ENCODE measurements at places on chromosomes 11 and 22.

- no peak for DNase-seq
Observed at GRCh38 chr11:101096036-101096704, 33.4 kb downstream of the PGR start.

- DNase-seq, result no peak
Observed at GRCh38 chr11:102967497-102967896, 12.0 kb upstream of the MMP13 start.

- no peak for DNase-seq
Observed at GRCh38 chr11:72661486-72661885, 12.7 kb downstream of the PDE2A start.

DNA sequence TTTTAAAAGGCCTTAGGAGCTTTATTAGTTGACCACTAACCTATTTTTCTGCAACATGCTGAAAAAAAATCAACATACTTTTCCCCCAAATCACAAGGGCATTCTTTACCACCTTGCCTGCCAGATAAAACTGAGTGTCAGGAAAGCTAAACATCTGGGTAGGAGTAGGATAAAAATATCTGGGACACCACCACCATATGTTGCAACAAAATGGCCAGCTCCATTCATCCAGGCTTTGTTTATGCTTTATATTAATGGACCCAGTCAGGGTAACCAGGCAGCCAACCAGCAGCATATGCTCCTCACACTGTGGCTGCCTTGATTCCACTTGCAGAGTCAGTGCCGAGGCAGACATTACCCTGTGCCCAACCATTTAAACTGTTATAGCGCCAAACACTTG is 1024.5 kb downstream of the LRRC4C start:
- DNase-seq, result peak; percentile 61

DNA sequence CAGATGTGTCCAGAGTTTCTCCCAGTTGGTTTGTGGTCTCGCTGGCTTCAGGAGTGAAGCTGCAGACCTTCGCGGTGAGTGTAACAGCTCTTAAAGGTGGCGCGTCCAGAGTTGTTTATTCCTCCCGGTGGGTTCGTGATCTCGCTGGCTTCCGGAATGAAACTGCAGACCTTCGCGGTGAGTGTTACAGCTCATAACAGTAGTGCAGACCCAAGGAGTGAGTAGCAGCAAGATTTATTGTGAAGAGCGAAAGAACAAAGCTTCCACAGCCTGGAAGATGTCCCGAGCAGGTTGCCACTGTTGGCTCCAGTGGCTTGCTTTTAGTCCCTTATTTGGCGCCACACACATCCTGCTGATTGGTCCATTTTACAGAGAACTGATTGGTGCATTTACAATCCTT is 1.8 kb upstream of the PGA3 start:
- no peak for DNase-seq

DNA sequence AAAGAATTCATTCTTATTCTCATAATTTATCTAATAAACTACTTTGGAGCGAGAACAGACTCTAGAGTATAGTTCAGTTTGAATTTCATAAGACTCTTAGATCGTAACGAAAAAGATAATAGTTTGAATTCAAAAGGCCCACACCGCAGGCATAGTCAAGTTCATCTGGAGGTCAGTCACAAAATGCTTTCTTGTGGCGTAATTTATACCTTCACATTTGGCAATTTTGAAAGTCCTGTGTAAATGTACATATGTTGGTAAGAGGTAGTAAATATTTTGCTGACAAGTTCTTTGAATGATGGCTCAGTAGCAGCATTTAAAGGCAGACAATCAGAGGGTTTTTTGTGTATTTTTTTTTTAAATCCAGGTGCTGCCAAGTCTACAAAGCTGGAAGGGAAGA is 88.1 kb downstream of the TEAD1 start:
- DNase-seq, result no peak

- DNase-seq, result peak; percentile 57
Observed at GRCh38 chr22:46730568-46731245, 7.3 kb downstream of the CERK start.

GRCh38 chr11:61140416-61140815 is 20.8 kb downstream of the VPS37C start:
- no peak for DNase-seq

GRCh38 chr11:32231909-32232493 is 141.1 kb downstream of the RCN1 start:
- peak; percentile 65 for DNase-seq

- no peak for DNase-seq
Observed at GRCh38 chr11:24206511-24206910, 290.3 kb upstream of the LUZP2 start.

- DNase-seq, result no peak
Observed at GRCh38 chr11:57940044-57940756, 83.5 kb upstream of the OR9Q1 start.

GRCh38 chr22:24952837-24953383 is 394 bp downstream of the KIAA1671 start:
- DNase-seq, result peak; percentile 71

- DNase-seq, result no peak
Observed at GRCh38 chr11:114782650-114783310, 104.5 kb downstream of the NXPE2 start.

DNA sequence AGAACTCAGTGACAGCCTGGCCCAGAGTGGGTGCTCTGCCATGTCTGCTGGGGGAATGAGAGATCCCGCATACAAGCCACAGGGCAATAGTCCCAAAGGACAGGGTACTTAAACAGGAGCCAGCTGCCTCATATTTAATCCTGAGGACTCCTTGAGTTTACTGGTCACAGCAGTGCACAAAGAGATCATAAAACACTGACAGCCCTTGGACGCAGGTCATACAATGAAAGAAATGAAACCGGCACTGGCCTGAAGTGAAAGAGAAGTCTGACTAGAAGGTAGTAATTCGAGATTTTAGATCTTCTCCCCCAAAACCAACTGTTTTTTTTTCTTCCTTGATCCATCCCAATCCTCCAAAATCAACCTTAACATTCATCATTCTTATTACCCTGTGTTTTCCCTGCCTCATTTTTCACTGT is 299.8 kb upstream of the SYN3 start:
- peak; percentile 81 for DNase-seq

GRCh38 chr11:18492888-18493287 is 33.9 kb downstream of the TSG101 start:
- no peak for DNase-seq

DNA sequence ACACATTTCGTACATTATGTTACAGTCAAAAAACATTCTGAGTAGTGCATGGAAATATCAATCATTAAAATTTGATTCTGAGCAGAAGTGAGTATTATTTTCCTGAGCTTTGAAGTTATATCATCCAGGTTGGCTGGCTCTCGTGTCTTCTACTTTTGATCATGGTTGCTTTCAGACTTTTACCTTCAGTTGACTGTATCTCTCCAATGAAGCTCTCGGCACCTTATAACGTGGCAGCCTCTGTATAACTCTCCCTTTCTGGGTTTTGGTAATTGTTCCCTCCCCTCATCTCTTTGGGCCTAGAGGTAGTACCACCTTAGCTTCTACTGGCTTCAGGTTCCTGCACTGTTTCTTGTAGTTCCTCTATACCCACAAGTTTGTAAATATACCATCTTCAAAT is 12.2 kb downstream of the SFI1 start:
- no peak for DNase-seq

GRCh38 chr11:133946541-133947318 is 10.0 kb downstream of the IGSF9B start:
- DNase-seq, result peak; percentile 87

DNA sequence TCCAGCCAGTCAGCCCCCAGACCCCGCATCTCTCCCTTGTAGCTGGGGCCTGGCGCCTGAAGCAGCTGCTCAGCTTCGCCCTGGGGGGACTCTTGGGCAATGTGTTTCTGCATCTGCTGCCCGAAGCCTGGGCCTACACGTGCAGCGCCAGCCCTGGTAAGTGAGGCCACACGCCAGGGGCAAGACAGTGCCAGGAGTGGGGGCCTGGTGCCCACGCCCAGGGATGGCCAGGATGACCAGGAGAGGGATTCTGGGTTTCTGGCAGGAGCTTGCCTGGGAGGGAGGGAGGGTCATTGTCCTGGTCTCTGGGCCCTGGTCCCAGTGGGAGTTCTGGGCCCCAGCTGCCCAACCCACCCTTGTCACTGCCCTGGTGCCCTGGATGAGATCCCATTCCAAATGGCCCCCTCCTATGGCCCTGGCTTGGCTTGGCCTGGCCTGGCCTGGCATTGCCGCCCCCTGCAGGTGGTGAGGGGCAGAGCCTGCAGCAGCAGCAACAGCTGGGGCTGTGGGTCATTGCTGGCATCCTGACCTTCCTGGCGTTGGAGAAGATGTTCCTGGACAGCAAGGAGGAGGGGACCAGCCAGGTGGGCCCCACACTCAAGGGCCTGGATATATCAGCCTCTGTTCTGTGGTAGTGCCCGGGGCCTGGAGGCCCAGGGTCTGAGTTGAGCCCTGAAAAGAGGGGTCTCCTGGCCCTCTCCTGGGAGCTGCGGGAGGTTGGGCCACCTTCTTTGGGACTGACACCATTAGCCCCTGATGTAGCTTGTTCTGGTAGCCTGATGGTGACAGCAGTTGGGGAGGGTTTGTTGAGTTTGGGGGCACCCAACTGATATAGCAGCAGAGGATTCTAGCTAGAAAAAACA is 3.7 kb downstream of the SLC39A13 start:
- DNase-seq, result peak; percentile 60

DNA sequence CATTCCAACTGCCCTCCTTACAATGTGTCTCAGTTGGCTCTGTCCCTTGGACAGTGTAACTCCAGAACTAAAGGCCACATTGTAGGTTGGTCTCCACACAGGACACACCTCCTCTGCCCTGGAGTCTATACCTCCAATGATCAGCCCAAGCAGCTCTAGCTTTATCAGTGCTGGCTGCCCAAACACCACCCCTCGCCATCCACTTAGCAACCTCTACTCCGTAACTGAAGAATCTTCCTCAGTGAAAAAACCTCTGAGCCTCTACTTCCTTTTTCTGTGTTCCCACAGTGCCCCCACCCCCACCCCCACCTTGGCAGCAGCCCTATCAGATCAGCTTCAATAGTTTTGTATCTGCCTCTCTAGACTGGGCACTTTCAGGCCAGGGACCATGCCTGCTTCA is 33.4 kb downstream of the SERPINH1 start:
- DNase-seq, result no peak

DNA sequence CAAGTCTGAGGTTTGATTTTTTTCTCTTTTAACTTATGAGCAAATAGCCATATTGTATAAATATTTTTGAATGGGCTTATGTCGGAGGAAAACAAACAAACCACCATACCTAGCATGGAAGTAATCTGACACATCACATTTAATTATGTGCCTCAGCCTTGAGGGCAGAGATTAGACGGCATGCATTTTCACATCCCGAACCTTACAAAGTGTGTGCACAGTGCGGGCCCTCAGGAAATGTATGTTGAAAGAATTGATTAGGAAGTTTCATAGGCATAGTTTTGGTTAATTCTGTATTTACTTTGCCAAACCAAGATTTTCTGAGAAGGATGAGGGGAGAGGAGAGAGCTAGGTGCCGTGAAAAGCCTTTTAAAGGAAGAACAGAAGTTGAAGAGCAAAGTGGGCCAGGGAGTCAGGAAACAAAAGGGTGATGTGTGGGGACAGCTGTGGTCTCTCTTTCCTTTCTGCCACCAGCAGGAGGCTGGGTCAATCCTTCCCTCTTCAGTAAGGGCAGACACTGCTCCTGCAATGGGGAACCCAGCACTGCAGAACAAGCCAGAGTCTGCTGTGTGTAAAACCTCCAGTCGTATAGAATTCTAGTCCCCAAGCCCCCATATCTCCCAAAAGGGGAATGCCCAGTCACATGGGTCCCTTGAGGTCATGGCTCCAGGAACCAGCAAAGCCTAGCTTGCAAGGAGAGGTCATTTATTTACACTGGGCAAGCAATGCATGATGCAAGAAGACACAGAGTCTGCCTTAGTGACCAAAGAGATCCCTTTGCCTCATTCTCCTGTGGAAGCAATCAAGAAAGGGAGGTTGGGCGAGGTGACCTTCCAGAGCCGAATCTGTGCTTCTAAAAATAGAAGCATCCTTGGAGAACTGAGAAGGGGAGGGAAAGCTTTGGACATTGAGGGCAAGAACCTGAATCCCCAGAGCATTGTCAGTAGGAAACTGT is 71.1 kb upstream of the OLFML1 start:
- peak; percentile 6 for DNase-seq

DNA sequence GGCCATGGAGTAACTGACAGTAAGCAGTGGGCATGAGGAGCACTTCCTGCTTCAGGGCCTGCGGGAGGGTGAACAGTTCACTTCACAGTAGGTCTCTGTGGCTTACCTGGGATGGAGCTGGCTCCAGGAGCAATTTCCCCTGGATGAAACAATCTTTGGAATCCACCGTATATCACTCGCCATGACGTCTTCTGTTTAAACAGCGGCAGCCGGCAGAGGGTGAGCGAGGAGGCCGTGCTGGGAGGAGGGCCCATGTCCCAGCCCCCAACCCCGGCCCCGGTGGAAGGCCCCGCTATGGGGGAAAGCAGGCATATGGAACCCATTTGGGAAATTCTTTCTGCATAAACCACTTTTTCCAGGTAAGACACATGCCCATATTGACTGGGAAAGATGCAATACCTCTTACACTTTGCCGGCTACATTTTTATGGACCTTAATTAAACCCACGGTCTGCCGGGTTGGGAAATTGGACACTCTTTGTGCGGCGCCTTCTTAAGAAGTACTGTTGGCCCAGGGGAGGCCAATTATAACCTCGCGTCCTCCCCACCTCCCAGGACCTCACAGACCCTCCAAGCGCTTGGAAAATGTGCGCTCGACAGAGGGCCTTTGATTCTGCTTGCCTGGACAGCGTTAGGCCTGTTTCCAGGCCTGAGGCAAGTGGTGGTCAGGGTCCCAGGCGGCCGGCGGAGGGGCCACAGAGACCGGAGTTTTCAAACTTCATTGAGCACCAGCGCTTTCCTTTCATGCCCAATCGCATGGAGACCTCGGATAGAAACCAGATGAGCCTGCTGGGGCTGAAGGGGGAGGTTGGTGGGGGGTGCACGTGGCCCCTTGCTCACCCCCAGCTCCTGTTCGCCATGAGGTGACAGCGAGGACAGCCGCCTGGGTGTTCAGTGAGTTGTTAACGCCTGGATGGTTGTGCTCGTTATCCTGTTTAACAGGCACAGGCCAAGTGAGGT is 40.4 kb downstream of the SMIM38 start:
- no peak for DNase-seq

DNA sequence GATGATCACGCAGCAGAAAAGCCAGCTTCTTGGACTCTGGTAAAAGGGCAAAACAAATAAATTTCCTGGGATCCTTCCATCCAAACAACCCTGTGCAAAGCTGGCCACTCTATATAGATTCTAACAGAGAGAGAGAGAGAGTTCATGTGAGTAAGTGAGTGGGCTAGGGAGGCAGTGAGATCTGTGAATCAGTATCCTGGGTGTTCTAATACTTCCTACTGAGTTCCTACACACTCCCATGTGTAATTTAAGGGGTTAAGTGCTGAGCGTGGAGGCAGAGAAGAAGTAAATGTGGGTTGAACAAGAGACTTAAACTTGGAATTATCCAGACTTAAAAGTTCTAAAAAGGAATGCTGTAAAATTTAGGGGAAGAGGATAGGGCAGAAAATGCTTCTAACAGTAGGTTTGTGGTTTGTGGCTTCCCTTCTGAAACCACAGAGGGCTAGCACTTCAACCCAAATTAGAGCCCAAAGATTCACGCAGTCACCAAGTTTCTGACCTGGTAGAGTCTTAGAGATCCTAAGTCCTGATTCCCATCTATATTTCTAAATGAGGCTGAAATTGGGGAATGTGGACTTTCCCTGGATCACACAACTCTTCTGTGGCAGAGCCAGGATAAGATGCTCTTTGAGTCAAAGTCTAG is 413.9 kb downstream of the TENM4 start:
- no peak for DNase-seq

GRCh38 chr22:25602916-25603315 is 38.4 kb downstream of the GRK3 start:
- no peak for DNase-seq
